ENCODE measurements at places on chromosomes 7 and 10. TPM values are rescaled to one million over a fixed set of nuclear protein-coding genes. Genes with fewer than 3 reads are reported as not detected.

The BMPER gene
- polyA plus RNA-seq: 10.4 TPM

The ADCY1 gene
- 3.8 TPM for polyA plus RNA-seq

The CDC14C gene
- polyA plus RNA-seq: not detected

The DNAH11 gene
- 1.9 TPM for polyA plus RNA-seq

The THSD7A gene
- polyA plus RNA-seq: 82.9 TPM

The CXCL12 gene
- polyA plus RNA-seq: 373 TPM

The TAF5 gene
- polyA plus RNA-seq: 7.9 TPM

The LIMK1 gene
- polyA plus RNA-seq: 26.8 TPM

The ASIC3 gene
- 2.4 TPM for polyA plus RNA-seq

The PNLIPRP3 gene
- not detected for polyA plus RNA-seq

The AVPI1 gene
- 5.3 TPM for polyA plus RNA-seq

The ANXA8L1 gene
- 0.30 TPM for polyA plus RNA-seq

The AOC1 gene
- polyA plus RNA-seq: 82.6 TPM

The CUBN gene
- polyA plus RNA-seq: 263 TPM

The AGMO gene
- polyA plus RNA-seq: 0.84 TPM

The TEX47 gene
- not detected for polyA plus RNA-seq

The C10orf120 gene
- polyA plus RNA-seq: not detected

The GRID1 gene
- polyA plus RNA-seq: 2.2 TPM

The IGFBP1 gene
- 0.50 TPM for polyA plus RNA-seq
